ENCODE measurements at places on chromosomes 12 and 14.

- no peak for DNase-seq
These were observed 44.4 kb upstream of the PRIMA1 start for GRCh38 chr14:93832665-93833064.

GRCh38 chr12:56221232-56221756 lies 428 bp downstream of the RNF41 start:
- DNase-seq: peak; percentile 8

DNA sequence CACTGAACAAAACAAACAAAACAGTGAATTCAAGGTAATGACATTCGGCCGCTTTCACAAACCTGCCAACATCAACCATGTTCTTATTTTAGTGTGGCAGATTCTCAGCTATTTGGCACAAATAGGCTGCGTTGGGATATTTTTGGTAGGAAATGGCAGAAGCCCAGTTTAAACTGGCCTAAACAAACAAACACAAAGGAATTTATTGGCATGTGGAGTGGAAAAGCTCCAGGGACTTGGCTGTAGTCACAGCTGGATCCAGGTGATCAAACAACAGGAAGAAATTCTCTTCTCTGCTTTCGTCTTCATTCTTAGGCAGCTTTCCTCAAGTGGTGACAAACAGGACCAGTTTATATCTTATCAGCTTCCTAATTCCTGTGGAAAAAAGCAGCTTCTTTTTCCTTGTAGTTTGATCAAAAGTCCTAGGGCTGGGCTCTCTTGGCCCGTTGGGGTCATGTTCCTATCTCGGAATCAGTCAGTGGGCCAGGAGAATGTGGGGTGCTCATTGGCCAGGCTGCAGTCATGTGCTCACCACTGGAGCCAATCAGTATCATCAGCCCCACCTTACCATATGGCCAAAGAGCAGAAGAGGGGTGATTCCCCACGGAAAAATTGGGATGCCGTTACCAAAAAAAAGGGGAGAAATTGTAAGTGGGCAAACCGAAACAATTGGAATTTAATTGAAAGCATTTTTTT lies 22.6 kb downstream of the C12orf75 start:
- DNase-seq: no peak

DNA sequence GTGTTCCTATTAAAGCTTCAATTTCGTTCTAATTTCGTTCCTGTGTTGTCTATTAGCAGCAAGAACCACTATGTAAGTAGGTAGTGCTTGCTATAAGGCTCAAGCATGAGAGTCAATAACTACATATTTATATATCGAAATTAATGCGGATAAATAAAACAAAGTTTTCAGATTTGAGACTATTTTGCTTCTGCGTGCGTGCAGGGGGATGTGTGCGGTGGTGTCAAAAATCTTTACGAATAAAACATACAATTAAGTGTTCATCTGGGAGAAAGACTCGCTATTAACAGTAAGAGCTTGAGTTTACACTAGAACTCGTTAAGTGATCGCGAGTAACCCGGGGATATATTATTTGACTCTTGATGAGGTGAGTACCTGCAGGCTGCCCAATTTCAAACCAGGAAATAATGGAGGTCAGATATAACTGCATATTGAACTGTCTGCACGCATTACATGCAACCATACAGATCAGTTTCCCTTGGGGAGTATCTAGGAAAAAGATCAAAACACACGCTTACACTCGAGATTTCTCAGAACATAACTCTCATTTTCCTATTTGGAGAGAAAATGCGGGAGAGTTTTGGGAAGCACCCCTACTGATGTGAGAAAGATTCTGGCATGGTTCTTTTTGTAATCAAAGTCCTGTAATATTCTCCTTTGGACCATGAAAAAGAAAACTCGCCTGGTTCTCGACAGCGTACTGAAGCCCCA lies 813 bp downstream of the TWF1 start:
- no peak for DNase-seq

- no peak for DNase-seq
These were observed 38.2 kb upstream of the MAP3K9 start for GRCh38 chr14:70847406-70848090.

DNA sequence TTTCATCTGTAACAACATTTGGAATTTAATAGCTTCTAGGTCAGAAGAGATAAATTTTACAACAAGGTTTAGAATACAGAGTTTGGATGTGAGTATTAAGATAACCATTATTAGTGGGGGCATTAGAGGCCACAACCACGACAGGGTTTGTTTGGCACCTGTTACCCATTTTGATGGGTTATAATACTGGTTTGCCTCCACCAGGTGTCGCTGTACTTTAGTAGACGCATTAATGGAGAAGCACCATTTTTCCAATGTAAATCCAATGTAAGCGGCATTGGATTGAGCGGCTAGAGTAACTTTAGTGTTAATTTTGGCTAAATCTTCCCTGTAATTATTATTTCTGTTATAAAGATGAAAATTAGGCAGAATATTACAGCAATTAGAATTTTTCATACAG lies 136.2 kb downstream of the SLCO1B3 start:
- DNase-seq: no peak

DNA sequence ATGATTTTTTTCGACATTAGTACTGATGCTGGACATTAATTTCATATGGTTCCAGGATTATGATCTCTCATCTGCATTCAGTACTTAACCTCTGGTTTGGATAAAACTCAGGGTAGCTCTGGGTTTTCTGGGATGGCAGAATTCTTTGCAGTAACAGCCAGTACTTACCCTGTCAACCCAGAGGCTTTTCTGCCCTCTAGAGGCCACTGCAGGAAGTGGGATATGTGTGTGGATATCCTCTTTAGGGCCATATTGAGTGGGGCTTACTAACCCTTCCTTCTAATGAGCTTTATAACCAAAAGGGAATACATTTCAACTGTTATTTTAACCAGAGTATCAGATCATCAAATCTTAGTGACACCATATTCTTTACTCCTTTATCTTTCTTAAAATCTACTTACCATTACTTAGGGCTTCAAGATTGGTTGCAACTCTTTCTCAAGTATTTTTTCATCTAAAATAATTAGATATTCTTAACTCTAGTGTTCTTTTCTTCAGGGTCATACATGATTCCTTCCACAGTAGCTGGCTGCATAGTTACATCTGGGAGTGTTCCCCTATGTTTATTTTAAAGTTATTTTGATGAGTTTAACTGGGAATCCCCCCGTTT lies 488.0 kb upstream of the STXBP6 start:
- DNase-seq: no peak

DNA sequence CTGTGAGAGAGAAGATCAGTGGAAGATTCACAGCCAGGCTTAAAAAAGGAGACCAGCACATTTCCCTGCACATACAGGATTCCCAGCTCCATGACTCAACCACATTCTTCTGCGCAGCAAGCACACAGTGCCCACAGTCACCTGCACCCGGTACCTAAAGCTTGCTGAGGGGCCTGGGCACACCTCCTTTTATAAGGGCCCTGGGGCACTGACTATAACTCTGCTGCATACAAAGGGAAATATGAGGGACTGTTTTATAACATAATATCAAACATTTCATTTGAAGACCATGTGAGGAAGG lies 322.9 kb downstream of the DAD1 start:
- no peak for DNase-seq

DNA sequence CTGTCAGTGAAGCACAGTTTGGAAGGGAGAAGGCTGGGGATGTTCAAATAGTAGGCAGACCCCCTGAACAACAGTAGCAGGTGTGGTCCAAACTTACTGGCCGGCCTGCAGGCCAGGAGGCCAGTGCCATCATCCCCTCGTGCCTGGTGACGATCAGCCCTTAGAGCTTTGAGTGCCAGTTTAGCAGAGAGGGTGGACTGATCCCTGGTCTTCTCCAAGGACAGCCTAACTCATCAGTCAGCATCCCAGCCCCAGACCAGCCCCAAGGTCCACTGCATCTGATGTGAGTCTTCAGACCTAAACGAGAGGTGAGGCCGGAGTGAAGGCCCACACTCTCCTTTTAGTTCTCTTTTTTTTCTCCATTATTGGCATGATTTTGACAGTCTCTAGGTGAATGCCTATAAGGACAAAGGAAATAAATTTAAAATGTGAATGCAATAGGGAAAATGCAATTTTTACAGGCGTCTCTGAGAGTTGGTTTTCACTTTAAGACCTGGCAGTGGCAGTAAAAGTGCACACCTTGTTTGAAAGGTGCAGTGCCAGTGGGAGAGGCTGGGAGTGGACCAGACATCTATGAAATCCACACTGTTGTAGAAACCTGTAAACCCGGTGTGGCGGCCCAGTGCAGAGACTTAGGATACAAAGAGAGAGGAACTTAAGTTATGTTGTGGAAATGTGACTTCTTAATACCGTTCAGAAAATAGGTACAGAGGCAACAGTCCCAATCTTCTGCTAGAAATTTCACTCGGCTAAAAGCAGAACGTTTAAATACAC lies 311.2 kb downstream of the CACNA1C start:
- DNase-seq: no peak

DNA sequence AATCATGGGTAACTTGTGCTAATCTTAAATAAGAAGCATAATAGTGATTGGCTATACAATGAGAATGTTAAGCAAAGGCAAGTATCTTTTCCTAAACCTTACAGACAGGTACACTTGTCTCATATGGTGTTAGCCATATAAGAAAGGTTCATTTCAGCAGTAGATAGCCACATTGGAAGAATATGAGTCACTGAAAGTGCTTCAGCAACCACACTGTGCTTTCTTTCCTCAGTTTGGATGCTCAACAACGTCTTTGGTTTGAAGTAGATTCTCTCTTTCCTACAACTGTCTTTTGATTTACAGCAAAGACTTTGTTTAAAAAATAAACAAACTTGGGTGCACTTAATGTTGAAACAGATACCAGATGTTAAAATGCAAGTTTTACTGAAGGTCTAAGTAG lies 8.9 kb downstream of the DDHD1 start:
- DNase-seq: no peak

DNA sequence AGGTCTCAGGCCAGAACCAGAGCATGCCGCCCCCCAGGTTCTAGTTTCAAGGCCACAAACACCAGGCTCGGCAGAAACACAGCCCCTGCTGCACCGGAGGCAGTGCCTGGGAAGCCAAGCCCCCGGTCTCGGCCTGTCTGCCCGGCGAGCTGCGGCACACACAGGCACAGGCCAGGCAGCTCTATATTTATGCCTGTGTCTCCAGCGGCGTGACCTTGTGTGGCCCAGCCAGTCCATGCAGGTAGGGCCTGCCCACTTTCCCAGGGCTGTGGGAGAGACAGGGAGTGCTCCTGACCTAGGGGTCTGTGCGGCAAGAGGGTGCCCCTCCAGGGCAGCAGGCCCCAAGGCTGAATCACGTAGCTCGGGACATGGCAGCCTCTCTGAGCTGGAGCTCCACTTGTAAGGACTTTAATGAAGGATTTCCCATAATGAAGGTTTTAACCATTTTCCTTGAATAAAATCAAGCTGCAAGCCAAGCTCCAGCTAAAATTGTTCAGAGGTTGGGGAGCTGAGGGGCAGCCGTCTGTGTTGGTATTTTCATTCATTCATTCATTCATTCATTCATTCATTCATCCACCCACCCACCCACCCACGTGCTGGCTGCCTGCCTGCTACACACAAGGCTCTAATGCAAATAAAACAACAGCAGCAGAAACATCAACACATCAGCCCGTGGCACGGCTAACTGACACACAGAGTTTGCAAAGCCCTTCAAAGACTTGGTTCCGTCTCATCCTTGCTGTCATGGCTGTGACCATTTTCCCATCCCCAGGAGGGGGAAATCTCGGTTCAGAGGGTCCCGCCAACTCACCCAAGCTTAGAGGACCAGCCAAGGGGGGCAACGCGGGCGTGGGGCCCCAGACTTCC lies 92.0 kb downstream of the RFLNA start:
- no peak for DNase-seq

DNA sequence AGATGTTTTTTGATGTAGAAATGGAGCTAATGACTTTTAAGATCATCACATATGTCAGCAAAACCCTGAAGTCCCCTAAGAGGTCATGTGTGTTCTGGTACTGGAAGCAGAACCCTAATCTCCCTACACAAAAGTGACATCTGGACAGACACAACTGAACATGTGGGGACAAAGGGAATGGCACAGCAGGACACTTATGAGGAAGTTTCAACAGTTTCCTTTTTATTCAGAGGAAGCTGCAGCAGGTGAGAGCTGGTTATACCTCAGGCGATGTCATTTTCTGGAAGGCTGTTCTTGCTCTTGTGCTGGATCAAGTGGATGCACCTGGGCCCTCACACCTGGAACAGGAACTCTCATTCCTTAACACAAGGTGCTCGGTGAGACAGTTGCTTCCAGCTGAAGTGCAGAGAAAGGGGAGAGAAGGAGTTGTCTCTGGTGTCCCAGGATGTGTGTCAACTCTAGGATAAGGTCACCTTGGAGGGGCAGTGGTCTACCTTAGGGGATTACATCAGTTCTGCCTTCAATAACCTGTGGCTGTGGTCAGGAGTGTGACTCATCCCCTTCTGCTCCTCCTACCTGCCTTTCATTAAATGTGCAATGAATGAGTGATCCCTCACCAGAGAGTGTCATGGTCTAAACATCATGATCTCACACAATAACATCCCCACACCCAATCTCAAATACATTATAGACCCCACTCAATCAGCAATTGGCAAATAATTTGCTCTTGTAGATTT lies 463.4 kb downstream of the TMEM121 start:
- DNase-seq: no peak

DNA sequence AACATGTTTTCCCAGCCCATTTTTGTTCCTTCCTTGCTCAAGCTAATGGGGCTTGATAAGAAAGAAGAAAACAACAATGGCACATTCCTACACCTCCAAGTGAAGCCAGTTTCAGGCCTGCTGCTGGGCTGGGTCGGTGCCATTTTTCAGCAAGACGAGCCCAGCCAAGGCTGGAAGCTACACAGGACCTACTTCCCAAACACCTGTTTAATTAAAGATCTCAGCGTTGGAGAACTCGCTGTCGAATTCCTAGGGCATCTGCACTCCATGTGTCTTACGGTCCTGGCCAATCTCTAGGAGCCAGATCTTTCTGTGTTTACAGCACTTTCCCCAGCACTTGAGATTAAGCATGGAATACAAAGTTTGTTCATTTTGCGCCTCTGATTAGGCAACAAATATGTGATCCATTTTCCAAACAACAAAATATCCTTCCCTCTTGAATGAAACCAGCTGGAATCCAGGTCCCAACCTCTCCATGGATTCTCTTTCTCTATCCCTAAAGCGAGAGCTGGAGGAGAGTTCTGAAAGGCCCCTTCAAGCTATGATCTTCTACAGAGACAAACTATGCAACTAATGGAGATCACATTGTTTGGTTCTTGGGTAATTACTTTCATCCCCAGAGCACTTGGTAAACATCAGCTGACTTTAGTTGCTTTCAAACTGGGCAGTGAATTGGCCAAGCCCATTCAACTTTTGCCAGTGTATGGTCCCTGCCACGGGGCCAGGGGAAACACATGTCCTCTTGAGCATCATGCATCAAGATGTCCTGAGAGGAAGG lies 34.3 kb upstream of the TC2N start:
- DNase-seq: no peak

All from effector memory CD8-positive, alpha-beta T cell (primary cell).